Natural killer cell treated with Interleukin-12 subunit alpha and Interleukin-12 subunit beta and Interleukin-15 and Interleukin-18, amount 100 ng/mL, for 72 hours (primary cell): ENCODE measurements at places on chromosomes 12 and 14.

DNA sequence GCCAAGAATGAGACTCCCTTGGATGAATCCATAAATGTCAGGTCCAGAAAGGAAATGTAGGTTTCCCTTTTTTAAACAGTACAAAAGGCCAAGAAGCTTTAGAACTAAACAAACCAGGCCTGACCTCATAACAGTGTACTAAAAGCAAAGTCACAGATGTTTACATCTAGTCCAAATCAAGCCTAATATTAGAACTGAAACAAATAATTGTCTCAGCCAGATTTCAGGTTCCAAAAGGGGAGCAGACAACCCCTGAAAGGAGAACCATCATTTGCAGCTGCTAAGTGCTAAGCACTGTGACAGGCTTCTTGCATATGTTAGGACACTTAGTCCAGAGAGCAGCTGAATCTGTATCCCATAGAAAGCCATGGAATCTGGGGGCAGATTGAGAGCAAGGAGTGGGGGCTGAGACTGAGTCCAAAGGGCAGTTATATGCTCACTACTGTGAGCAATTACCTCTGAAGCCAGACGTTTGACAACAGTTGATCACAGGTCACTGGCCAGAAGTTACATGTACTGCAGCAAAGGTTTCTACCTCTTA, 90.1 kb downstream of the STXBP6 start:
- DNase-seq, result no peak

DNA sequence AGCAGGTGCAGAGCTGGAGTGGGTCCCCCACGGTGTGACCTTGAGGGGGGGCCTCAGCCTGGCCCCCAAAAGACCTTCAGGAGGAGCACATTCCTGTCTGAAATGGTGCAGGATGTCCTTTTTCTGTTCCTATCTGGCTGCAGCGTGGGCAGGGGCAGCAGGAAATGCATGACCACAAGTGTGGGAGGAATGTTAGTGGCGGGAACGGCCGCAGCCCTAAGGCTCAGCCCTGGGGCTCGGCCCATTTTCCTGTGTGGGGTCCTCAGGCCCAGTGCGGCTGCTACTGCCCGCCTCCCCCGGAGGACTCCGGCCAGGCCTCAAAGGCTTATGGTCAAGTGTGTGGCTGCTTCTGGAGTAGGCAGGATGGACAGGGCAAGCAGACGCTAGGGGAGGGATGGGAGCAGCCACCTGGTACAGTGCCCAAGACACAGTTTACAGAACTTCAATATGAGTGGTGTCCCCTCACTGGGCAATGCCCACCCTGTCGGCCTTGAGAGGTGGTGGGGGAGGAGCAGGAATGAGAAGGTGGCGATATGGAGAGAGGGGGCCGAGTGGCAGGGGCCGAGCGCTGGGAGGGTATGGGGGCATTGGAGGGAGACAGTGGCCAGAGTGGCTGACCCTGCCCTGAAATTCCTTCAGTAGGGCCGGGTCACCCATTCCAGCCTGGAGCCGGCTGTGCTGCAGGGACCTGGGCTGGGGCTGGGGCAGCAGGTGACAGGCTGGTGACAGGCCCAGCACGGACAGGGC, 137.4 kb downstream of the CALM1 start:
- DNase-seq, result no peak

DNA sequence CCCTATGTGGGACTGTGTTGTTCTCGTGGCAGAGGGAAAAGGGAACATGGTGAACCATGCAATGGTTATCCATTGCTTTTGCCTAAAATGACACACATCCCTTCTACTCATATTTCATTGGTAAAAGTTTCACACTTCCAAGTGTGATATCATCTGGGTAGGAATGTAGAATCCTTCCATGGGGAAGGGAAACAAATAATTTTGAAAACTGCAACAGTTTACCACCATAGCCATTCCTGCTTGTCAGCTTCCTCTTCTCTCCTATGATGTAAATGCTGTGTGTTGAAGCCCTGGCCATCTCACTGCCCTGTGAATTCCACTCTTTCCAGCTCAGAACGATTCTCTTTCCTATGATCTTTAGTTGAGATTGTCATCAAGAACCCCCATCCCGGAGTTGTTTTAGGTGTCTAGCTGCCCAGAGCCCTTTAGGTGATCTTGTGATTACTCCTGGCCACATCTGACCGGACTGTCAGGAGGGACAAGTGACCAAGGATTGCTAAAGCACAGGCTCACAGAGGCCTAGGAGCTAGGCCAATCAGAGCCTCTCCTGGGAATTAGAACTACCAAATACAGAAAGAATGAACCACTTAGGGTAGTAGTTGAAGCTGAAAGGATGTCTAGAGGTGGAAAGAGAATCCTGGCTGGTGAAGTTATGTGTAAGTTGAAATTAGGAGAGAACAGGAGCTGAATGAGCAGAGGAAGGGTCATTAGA, 84.6 kb downstream of the VCPKMT start:
- no peak for DNase-seq

- DNase-seq, result no peak
Measured at GRCh38 chr12:915090-915489, 34.4 kb downstream of the RAD52 start.

- no peak for DNase-seq
Measured at GRCh38 chr12:132472386-132472785, 17.6 kb upstream of the FBRSL1 start.

DNA sequence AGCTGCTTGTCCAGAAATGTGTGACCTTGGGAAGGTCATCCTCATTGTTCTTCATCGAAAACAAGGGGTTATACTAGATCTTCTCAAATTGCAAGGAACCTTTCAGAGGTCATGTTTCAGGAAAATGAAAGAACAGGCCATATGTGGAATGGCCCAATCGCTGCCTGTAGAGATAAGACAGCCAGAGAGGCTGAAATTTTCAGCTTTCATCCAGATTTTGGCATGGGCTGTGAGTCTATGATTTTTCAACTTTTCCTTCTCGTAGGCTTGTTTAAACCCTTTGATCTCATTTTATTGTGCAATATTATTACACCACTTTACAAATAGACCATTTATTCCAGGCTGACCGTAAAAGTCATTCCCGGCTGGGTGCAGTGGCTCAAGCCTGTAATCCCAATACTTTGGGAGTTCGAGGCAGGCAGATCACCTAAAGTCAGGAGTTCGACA, 17.1 kb upstream of the ATXN2 start:
- DNase-seq, result no peak

GRCh38 chr14:92004062-92004461, 35.8 kb downstream of the TRIP11 start:
- no peak for DNase-seq

DNA sequence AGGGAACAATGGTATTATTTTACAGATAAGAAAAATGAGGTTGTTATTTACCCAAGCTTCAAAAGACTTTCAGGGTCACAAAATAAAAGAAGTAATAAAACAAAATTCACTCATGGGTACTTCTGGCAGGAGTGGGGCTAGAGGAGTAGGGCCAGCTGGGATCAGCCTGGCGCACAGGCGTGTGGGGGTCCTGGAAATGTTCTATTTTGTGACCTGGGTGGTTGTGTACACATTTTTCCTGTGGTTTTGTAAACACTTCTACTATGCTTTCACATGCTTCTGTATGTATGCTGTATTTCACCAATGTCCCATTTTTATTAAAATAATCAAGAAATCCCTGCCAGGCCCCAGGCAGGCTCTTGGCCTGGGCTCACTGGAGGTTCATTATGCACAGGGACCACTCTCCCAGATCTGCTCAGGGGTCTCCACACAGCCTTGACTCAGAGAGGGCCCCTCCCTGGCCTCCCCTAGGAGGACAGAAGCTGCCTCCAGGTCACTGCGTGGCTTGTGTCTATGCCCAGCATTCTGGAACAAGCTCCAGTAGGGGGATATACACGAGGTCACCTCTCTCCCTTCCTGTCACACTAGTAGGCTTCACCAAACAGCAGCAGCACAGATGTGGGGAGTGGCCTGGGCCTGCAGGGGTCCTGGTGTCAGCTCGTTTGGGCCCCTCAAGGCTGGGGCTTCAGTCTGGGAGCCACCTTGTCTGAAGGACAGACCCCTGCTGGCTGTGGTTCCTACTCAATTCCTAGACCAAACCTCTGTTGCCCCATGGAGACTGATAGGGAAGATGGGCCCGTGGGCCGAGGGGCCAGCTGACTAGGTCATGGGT, 37.8 kb downstream of the ANAPC7 start:
- no peak for DNase-seq

DNA sequence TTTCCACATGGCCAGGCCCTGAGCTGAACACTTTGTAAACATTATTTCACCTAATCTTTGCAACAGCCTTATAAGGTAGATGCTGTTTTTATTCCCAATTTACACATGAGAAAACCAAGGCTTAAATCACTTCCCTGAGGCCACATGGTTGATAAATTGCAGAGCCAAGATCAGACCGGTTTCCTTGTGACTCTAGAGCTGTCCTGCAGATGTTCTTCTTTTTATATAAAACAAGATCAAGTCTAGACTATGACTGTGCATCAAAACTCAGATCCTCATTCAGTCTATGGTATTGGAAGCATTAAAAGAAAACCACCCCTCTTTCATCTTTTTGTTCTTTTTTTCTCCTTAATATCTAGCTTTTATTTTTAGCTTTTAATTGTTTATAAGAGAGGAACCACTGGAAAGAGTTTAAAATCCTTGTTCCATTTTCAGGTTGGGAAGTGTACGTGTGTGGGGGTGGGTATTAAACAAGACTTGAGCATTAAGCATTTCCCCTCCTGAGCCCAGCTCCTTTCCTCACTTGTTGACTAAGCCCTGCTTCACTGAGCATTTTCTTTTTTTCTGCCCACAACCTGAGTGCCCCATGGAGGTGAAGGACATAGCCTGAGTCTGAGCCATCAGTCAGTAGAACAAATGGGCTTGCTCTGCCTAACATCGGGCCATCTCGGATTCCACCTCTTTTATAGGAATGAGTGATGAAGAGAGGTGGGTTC, 45.4 kb downstream of the GPATCH2L start:
- DNase-seq, result no peak

DNA sequence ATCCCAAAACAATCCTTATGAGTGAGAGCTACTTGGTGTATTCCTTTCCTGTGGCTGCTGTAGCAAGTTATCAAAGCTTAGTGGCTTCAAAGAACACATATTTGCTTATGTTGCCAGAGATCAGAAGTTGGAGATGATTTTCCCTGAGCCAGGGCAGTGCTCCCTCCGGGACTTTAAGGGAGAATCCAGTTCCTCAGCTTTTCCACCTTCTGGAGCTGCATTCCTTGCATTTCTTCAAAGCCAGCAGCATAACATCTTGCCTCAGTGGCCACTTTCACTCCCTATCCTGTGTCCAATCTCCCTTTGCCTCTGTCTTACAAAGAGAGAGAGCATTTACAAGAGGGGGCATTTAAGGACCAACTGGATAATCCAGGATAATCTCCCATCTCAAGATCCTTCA, 33.7 kb downstream of the P2RX7 start:
- no peak for DNase-seq

DNA sequence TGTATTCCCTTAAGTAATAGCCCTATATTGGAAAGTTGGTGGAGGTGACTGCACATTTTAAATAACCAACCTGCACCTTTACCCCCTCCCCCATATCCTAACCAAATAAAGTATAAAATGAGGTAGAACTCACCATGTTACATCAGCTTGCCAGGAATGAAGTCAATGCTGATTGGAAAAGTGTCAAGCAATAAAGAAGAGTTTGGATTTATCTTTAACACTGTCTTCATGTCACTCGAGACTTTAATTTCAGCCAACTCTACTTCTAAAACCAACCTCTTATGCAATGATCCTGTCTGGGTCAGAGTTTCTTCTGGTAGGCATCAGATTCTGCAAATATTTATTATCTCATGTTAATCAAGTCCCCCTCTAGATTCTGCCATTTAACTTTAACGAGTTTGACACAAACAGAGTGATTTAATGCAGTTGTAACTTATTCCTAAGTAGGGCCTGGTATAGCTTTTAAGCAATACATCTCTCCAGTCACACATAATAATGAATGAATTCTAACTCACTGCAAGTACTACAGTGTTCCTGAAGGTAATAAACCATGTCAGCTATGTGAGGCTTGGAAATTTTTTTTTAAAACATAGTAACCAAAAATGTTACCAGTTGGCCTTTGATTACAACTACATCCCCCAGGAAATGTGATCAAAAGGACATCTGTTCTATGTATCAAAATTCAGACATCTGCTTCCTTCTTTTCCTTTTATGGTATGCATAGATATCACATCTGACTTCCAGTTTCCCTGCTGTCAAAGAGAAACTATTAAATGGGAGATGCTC, 98.7 kb downstream of the ERGIC2 start:
- DNase-seq, result no peak

DNA sequence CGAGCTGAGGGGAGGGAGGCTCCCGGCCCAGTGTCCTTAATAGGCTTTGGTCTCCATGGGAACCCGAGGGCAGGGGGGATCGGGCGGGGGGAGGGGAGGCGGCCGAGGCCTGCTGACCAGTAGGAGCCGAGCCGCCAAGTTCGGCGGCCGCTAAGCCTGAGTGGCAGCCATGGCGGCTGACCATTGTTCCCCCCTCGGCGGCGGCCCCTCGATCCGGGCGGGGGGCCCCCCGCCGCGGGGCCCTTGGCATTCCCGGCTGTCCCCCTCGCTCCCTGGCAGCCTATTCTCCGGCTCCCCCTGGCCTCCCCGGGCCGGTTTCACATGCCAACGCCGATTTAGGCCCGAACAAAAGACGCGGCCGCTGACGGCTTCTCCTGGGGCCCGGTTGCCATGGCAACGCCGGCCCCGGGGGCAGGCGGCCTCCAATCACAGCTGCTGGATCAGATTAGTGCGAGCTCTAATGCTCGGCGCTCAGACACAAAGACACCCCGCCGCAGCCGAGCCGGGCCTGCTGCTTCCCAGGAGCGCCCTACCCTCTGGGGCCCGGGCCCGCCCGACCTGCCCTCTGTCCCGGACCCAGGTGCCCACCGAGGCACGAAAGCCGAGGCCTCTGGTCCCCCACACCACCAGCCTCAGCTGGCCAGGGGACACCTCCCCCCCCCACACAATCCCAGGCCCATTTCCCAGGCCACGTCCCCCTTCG, 7.3 kb downstream of the MSI1 start:
- peak; percentile 57 for DNase-seq

- no peak for DNase-seq
Measured at GRCh38 chr12:130988751-130989150, 35.0 kb downstream of the ADGRD1 start.

DNA sequence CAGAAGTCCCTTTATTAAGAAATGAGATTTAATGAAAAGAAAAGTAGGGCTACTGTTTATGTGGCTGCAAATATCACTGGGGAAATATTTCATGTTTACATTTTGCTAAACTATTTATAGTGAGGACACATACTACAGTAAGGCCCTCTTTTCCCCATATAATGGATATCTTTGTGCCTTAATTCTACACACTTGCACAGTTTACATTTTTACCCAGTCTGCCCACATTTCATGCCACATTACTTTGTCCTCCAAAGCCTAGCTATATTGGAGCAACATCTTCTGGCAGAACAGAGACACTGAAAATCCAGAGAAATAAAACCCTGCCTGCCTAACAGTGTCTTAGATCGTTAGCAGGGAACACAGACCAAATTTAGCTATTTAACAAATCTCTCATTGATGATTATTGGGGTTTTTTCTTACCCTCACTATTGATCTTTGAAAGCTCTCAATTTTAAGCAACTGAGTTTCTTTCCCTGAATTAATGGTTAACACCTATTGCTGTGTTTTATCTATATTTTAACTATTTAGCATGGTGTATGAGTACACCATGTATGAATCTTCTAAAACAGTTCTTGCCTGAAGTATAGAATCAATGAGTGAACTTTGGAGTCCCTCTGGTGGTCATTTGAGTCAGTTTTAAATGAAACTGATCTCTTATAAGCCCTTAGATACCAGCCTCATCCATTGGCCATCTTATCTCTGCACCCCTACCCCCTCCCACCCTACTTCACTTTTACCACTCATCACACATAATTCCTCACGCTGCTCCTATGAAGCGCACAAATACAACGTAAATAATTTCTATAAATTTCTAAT, 170.2 kb downstream of the BCAT1 start:
- no peak for DNase-seq

GRCh38 chr12:132492522-132492921, 2.6 kb downstream of the FBRSL1 start:
- DNase-seq, result no peak

- DNase-seq, result no peak
Measured at GRCh38 chr14:95663226-95663797, 22.9 kb upstream of the TCL1B start.
